CD4-positive, alpha-beta T cell treated with Interleukin-15 for 1 hour (primary cell): ENCODE measurements at places on chromosomes 5 and 9.

GRCh38 chr5:103275851-103276250, 17.3 kb downstream of the MACIR start:
- no peak for DNase-seq

DNA sequence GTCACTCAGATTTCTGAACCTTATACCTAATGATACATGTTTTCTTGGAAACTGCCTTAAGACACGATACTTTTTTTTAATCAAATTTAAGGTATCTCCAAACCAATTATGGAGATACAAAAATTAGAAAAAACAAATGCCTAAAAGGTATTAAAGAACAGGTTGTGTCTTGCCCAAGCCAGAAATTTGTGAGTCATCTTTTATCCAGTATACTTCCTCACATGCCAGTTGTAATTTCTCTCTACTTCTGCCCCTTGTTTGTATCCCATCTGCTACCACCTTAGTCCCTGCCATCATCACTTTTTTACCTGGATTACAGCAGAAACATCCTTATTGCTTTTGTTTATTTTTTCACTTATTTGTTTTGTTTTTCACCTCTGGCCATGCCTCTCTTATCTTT, 571.2 kb upstream of the DAB2 start:
- no peak for DNase-seq

DNA sequence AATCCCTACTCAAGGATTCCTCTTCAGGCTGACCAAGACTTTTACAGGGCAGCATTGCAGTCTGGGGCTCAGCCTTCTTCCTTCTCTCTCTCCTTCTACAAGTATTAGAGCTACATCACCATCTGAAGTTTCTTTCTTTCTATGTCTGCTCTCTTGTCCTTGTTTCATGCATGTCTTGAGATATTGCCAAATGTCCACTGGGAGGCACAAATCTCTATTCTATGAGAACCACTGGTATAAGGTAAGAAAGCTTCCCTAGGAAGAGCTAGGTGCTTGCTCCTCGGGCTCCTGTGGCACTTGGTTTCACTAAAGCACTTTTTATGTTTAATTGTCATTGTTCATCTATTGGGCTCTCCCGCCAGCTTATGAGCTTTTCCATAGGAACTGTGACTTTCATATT, 289.2 kb upstream of the PCSK5 start:
- no peak for DNase-seq

GRCh38 chr9:69121155-69122081, 52.7 kb upstream of the TJP2 start:
- DNase-seq: peak; percentile 18

GRCh38 chr9:105994970-105995369, 300.6 kb downstream of the TMEM38B start:
- DNase-seq: no peak

- DNase-seq: no peak
Observed at GRCh38 chr5:59709346-59709821, 184.1 kb downstream of the PDE4D start.

- DNase-seq: no peak
Observed at GRCh38 chr5:163913548-163913947, 408.1 kb downstream of the MAT2B start.

- peak; percentile 56 for DNase-seq
Observed at GRCh38 chr9:94681508-94681907, 42.2 kb upstream of the FBP1 start.

DNA sequence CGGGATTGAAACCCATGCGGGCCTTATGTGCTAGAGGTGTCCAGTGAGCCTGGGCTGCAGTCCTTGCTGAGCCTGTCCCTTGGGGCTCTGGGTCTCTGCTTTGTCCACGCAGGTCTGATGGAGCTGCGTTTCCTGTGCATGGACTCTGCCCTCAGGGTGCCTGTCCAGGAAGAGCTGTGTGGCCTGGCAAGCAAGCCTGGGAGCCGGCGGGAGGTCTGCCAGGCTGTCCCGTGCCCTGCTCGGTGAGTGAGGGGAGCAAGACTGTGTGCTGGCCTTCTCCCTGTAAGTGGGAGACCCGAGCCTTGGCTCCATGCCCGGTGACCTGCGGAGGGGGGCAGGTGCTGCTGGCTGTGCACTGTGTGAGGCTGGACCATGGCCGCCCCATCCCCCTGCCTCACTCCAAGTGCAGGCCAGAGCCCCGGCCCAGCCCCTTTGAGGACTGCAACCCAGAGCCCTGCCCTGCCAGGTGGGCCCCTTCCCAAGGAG, 11.2 kb upstream of the CACFD1 start:
- no peak for DNase-seq

DNA sequence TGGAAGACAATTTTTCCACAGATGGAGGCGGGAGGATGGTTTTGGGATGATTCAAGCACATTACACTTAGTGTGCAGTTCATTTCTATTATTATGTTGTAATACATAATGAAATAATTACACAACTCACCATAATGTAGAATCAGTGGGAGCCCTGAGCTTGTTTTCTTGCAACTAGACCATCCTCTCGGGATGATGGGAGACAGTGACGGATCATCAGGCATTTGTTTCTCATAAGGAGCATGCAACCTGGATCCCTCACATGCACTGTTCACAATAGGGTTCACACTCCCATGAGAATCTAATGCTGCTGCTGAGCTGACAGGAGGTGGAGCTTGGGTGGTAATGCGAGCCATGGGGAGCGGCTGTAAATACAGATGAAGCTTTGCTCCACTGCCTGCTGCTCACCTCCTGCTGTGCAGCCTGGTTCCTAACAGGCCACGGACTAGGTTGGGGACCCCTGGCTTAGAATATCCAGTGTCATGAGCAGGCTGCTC, 1.6 kb downstream of the STKLD1 start:
- no peak for DNase-seq

- peak; percentile 6 for DNase-seq
Observed at GRCh38 chr5:135072387-135073281, 38.6 kb upstream of the PITX1 start.

DNA sequence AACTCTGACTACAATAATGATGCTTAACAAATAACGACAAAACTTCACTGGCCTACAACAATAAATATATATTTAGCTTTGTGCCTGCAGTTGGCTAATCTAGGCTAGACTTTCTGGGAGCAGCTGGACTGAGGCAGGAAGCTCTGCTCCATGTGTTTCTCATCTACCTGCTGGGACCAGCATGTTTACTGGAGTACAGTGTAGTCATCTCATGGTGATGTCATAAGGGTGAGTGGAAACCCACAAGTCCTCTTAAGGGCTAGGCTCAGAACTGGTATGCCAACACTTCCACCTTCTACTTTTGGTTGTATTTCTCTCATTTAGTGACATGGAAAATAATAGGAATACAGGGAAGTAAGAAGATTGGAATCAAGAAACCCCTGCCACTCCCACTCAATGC, 85.7 kb upstream of the NIPBL start:
- no peak for DNase-seq

- DNase-seq: no peak
Observed at GRCh38 chr5:153714798-153715197, 224.3 kb downstream of the GRIA1 start.

DNA sequence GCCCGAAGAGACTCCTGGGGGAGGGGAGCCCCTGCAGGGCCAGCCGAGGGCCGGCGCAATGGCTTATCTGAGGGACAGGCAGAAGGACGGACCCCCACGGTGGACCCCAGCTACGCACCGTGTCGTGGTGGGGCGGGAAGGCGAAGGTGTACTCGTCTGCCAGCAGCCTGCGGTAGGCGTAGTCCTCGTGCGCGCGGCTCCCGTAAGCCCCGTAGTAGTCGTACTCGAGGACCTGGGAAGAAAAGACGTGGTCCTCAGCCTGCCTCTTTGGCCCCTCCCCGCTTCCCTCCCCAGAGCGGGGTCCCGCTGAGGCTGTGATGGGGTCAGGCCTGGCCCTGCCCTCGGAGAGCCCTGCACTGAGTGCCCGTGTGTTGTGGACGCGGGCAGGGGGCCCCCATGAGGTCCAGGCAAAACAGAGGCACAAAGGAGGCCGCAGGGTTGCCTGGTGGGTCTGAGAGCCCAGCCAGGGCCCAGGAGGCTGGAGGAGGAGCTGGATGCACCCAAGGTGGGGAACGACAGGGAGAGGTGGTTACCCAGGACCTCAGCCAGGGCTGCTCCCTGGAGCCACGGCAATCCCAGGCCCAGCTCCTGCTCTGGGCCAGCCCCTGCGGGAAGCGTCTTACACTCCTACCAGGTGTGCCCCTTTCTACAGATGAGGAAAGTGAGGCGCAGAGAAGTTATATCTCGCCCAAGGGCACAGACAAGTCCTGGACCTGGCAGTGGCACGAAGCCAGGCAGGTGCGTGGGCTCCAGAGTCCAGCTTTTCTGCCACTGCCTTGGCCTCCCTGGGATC, 35.2 kb downstream of the SARDH start:
- DNase-seq: peak; percentile 18

DNA sequence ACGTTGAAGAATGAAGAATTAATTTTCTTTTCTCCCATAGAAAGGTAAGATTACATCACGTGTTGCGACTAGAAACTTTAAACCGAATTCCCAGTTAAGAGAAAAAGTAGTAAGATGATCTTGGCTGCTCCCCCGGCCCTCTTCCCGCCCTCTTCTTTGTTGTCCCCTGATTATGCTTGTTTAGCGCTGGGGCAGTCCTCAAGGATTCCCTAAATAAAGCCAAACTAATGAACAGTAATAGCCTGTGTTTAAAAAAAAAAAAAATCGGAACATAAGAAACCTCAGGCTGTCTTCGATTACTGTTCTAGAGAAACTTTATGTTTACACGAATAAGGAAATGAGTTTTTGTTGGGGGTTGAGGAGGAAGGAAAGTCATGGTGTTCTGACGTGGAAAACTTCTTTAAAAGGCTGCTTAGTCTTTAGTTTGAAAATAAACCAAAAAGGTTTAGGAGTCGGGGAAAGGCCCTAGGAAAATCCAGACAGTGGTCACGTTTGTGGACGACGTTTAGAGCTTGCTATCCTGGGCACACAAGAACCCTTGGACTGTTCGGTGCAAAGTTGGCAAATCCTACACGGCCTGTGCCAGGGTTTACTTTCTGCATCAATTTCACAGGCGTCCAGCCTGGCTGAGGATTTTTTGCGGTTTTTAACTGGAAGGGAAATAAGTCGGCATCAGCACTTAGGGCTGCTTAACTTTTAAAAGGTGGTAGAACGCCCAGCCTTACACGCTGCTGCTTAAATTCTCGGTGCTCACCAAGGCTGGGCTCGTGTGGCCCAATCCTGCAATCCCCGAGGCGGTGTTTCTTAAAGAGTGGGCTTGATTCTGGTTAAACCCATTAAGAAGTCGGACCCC, 1.1 kb upstream of the MAT2B start:
- peak; percentile 52 for DNase-seq

DNA sequence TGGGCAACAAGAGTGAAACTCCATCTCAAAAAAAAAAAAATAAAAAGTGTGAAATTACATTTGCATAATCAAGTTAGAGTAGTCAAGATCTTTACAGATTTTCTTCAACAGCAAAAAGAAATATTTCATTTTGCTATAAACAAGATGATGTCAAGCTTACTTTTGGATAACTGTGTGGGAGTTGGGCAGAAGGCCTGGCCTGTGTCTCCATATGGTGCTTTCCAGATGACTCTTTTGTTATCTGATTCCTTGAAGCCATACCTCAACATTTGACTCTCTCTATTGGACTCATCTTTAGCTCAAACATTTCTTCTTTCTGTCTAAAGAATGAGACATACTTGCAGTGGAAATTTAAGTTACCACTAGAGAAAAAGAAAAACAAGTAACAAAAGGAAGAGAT, 246.8 kb downstream of the MSX2 start:
- DNase-seq: no peak

DNA sequence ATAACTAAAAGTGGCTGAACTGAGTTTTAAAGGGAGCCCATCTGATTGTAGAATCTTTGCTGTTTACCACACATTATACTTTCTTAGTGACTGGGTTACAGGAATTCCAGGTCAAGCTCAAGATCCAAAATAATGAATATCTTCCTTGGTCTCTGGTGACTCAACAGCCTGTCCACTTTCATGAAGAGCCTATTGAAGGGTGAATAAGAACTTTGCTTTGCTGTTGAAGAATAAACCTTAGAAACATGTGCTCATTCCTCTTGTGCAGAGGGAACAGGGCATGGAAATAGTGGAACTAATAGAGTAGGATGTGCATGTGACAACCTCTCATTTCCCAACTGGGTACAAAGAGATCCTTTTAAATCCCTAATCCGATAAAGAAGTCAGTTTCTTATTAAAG, 21.4 kb downstream of the ALDH1A1 start:
- DNase-seq: no peak

GRCh38 chr5:153402550-153402949, 87.9 kb upstream of the GRIA1 start:
- DNase-seq: no peak

DNA sequence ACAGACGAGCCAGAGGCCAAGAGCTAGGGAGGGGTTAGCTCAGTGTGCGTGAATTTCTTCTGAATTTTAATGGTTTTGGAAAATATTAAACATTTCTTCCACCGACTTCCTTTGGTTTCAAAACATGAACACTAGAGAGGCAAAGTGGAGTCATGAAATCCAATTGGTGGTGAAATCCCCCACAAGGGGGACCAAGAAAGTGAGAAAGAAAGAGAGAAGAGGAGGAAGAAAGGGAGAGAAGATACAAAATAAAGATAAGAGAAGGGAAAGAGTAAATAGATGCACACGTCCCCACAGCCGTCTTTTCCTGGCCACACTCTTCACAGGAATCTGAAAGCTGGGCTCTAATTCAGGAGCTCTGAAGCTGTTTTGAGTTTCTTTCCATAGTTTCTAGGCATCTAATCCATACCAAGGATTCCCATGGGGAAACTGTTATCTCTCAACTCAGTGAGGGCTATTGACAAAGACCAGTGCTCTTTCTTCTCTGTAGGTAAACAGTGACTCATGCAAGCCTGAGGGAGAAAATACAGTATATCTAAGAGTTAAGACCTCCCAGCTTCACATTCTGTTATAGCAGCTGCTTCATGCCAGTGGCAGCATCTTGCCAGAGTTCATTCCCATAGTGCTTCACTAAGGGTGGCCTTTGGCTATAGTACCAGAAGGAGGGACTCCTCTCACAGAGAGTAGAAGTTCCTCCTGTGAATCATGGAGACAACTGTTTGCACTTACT, 115.8 kb upstream of the LIFR start:
- no peak for DNase-seq

- DNase-seq: no peak
Observed at GRCh38 chr5:135705141-135705631, 126.4 kb upstream of the CXCL14 start.

DNA sequence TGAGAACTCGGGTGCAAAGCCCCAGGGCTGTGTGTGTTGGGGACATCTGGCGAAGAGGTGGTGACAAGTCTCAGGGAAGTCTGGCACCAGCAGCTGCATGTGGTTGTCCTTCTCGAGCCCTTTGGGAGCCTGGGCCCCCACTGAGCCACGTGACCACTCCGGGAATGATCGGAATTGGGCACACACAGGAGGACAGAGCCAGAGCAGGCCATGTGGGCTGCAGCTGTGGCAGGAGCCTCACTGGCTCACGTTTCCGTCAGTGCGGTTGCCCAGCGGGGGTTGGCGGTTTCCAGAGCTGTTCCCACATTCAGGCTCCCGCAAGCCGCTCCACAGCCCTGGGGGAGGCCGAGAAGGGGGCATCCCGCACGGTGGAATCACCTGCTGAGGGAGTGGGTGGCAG, 6.8 kb upstream of the CEL start:
- no peak for DNase-seq
